SJCRH30 (cell line): ENCODE measurements at places on chromosomes 11 and 22.

DNA sequence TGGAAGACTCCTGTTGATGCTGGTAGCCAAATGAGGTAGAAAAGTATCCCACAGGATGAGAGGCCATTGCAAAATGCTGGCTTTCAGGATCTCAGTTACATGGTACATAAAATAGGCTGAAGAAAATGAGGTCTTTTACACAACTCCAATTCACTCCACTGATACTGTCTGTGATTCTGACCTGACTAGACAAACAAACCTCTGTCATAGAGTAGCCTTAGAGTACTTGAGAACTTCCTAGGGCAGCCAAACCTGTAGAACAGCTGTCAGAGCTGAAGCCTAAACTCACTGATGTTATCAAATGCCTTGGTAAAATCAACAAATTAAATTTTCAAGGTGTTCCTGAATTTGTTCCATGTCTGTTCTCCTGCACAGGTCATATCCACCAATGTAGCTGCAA lies 26.2 kb upstream of the POGLUT3 start:
- DNase-seq, result no peak

- DNase-seq, result no peak
Measured at GRCh38 chr11:109426442-109427240, 4.7 kb downstream of the C11orf87 start.

GRCh38 chr22:21026783-21027692 lies 5.3 kb downstream of the SLC7A4 start:
- peak; percentile 32 for DNase-seq

- no peak for DNase-seq
Measured at GRCh38 chr11:13884158-13884799, 78.2 kb upstream of the SPON1 start.

GRCh38 chr11:86663761-86664160 lies 8.7 kb downstream of the ME3 start:
- DNase-seq, result no peak
